ENCODE measurements at places on chromosomes 6 and 20. TPM values are rescaled to one million over a fixed set of nuclear protein-coding genes. Genes with fewer than 3 reads are reported as not detected.

DNA sequence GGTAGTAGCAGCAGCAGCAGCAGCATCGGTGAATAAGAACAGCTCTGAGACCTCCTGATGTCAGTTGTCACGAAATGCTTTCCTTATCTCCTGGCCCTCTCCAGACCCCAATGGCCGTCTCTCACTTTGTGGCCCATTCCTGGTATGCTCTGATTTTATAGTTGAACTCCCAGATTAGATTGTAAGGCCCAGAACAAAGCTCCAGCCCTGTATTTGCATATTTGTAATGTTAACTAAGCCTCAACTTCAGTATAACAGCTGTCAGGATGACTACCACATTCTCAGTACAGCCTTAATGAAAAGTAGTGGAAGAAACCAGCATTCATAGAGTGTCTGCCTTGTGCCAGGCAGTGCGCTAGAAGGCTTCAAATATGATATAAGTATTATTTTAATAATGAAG is 180.9 kb downstream of the SASH1 start:
- no peak for DNase-seq

The GCNT2 gene
- total RNA-seq, result 1.6 TPM

- peak; percentile 71 for DNase-seq
Measured at GRCh38 chr20:10447028-10447427, 11.9 kb downstream of the SLX4IP start.

- no peak for DNase-seq
Measured at GRCh38 chr6:144159742-144160141, 9.4 kb downstream of the STX11 start.

DNA sequence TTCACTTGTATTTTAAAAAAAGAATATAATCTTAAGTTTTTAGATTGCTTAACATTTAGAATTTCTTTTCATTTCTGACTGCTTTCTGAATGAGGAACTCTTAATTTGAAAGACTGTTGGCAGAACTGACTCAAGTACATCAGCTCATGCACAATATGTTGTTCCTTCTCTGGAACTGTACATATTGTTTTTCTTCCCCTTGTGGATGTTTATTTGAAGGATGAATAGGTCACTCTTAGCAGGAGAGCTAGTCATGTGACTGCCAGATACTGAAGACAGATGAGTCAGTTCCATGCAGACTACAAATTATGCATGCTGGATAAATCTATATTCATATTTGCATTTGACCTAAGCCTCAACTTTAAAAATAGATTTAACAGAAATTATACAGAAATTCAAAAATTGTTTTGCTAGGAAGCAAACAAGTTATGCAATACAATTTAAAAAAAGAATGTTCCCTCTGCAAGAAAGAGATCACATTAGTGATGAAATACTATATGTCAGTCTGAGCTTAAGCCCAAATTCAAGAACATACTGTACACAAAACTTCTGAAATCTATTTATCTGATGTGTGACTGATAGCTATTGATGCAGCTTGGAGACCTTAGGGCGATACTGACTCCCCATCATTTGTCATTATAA is 1274.9 kb upstream of the GJE1 start:
- DNase-seq, result no peak

GRCh38 chr6:52424513-52424912 is 4.4 kb downstream of the EFHC1 start:
- DNase-seq, result no peak

DNA sequence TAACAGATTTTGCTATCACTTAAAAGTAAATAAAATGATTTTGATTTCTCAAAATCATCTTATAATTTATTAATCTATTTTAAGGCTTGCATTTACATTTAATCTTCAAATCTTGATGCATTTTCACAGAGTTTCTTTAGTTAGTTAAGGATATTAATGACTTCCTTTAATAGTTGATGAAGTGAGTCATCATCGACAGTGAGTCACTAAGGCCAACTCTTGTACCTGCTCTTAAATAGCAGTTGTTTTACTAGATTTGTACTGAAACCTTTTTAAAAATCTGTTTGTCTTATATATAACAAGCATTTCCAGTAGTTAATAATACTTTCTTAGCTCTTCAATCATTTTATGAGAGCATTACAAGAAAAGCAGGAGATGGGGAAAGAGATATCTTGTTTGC is 191.7 kb downstream of the ESR1 start:
- DNase-seq, result no peak

DNA sequence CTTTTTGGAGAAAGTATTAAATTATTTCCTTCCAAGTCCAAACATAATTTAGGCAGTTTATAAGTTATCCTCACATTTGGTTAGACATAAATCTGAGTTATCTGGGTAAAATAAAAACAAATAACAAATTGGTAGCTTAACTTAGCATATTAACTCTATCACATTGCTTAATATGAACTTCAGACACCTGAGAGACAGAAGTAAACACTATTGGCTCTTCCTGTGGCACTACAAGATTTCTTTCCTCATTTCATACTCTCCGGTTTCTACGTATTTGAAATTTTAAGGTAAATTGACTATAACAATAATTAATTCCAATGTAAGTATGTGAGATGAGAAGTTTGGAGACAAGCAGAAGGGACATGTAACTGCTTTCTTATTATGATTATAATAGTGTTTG is 106.8 kb downstream of the TRMT11 start:
- no peak for DNase-seq

The TMEM74B gene
- total RNA-seq, result 2.0 TPM

The LINC00237 gene
- not detected for total RNA-seq

GRCh38 chr20:23501926-23502325 is 11.0 kb downstream of the CST8 start:
- no peak for DNase-seq

GRCh38 chr6:118148561-118148960 is 241.5 kb downstream of the SLC35F1 start:
- DNase-seq, result no peak

DNA sequence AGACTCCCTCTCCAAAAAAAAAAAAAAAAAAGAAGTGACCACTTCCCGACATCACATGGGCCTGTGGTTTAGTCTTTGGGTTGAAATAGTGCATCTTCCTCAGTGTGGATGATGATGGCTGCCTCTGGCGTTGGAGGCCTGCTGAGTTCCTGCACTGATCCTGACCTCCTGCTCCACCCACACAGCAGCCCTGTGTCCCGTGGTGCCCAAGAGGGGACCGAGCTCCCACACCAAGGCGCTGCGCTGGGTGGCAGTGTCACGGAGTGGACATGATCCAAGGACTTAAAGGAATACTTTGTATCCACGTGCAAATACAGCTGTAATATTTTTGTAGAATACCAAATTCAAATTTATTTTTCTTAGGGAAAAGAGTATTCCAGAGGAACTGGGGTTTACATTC is 109.2 kb upstream of the PHACTR3 start:
- no peak for DNase-seq

The MTO1 gene
- 45.0 TPM for total RNA-seq

DNA sequence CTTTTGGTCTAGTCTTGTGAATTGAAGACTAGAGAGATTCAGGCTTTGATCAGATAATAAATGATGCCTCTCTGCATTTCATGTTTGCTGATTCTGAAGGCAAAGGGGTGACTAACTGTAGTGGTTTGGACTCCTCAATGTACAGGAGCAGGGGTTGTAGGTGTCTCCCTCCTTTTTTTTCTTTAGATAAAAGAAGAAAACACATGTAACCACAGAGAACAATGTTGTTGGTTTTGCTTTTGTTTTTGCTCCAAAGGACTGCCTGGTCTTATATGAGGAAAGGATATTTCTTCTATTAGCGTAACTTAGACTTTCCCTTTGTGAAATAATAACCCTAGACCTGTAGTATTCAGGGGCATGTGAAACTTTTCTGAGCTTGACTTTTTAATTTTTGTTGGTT is 53.2 kb downstream of the RFPL4B start:
- DNase-seq, result no peak

The ZSCAN9 gene
- total RNA-seq, result 1.8 TPM

- DNase-seq, result no peak
Measured at GRCh38 chr20:3539311-3540107, 68.7 kb downstream of the ATRN start.

The SCGN gene
- total RNA-seq, result not detected

DNA sequence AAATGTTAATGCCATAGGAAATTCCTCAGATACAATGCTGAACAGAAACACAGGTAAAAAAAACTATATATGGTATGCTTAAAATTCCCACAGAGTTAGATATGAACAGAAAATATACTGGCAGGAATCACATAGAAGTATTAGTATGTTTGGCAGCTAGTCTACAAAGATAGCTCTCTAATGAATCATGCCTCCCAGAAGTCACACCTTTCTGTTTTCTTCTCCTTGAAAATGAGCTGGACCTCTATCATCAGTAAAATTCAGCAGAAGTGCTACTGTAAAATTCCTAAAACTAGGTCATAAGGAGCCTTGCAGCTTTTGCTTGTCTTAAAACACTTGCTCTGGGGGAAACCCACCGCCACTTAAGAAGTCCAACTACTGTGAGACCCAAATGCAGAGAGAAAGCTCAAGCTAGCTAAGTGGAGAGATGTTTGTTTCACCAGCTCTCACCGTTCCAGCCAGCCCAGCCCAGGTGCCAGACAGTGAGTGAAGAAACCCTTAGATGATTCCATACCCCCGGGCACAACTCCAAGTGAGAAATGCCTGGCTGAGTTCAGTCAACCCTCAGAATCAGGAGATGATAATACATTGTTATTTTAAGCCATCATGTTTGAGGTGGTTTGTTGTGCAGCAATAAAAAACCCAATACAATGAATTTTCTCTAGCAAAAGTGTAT is 43.0 kb downstream of the TSPYL4 start:
- no peak for DNase-seq

The AKAP12 gene
- total RNA-seq, result 5.0 TPM

DNA sequence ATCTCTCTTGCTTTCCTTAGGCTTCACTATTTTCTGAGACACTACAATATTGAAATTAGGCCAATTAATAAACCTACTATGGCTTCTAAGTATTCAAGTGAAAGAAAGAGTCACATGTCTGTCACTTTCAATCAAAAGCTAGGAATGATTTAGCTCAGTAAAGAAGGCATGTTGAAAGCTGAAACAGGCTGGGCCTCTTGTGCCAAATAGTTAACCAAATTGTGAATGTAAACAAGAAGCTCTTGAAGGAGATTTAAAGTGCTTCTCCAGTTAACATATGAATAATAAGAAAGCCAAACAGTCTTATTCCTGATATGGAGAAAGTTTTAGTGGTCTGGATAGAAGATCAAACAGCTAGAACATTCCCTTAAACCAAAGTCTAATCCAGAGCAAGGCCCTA is 236.3 kb downstream of the OTOR start:
- no peak for DNase-seq

The BTN1A1 gene
- not detected for total RNA-seq

The TMEM151B gene
- 0.09 TPM for total RNA-seq

The NEDD9 gene
- total RNA-seq, result 27.3 TPM

DNA sequence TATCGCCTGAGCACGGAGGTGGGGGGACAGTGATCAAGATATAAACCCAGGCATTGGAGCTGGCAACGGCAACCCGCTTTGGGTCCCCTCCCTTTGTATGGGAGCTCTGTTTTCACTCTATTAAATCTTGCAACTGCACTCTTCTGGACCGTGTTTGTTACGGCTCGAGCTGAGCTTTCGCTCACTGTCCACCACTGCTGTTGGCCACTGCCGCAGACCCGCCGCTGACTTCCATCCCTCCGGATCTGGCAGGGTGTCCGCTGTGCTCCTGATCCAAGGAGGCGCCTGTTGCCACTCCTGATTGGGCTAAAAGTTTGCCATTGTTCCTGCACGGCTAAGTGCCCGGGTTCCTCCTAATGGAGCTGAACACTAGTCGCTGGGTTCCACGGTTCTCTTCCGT is 48.9 kb upstream of the CD83 start:
- no peak for DNase-seq

GRCh38 chr6:61809004-61809595 is 476.9 kb downstream of the KHDRBS2 start:
- DNase-seq, result no peak

DNA sequence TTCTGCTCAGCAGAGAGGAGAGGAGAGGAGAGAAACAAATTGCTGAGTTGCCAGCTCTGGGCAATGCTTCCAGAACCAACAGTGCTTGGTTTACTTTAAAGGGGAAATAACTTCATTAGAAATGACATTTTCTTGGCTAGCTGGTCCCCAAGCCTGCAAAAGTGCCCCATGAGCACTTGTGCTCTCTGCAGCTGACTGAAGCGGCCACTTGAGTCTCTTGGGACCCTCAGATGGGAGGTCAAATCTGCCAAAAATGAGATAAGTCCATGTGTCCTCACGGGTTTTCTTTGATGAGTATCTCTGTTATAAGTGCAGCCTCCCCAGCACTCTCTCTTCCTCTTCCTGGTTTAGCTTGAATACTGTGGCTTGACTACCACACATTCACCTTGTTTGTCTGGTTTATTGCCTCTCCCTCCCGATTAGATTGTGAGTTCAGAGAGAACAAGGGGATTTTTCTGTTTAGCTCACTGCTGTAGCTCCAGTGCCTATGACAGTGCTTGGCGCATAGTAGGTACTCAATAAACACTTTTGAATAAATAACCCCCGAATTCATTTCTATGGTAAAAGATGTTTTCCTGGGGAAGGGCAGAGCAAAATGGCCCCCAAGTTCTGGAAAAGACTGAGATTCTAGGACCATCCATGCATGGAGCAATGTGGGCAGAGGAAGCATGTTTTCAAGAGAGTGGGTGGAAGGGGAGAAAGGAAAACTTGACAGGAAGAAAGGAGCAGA is 7.0 kb upstream of the RIN2 start:
- no peak for DNase-seq

Data from activated CD4-positive, alpha-beta T cell treated with anti-CD3 and anti-CD28 coated beads for 36 hours (primary cell).